Stimulated activated CD4-positive, alpha-beta T cell treated with anti-CD3 and anti-CD28 coated beads, TNF-alpha, amount 100 ng/mL, for 24 hours (primary cell): ENCODE measurements at places on chromosomes 1 and 21.

DNA sequence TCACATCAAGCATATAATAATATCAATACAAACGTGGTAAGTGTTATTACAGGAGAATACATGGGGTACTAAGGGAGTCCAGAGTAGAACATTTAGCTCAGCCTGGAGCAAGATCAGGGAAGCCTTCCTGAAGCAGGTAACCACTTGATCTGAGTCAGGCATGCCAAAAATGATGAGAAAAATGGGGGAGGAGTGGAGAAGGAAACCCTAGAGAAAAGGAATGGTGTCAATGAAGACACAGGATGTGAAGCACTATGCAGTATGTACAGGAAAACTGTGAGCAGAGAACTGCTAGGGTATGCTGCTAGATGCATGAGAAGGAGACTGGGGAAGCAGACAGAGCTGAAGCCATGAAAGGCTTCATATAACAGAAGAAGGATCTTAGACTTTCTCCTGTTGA lies 84.7 kb downstream of the NOTCH2 start:
- DNase-seq = no peak

GRCh38 chr1:18397641-18398040 lies 83.1 kb upstream of the KLHDC7A start:
- DNase-seq = no peak

DNA sequence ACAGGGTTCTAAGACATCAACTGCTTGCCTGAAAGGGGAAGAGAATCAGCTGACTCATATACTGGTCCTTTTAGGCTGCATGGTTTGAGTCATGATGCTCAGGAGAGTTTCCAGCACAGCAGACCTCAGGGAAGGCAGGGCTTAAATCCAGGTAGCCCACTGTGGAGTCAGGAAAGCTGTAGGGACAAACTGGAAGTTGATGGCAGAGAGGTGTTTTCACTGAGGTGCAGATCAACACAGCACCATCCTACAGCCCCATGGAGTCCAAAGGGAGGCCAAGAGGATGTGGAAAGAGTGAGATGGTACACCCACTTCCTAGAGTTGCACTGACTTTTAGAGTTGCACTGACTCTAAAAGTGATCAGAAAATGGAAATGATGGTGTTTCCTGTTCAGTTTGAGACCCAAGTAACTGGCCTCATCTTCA lies 252.4 kb upstream of the DUSP10 start:
- DNase-seq = peak; percentile 1

DNA sequence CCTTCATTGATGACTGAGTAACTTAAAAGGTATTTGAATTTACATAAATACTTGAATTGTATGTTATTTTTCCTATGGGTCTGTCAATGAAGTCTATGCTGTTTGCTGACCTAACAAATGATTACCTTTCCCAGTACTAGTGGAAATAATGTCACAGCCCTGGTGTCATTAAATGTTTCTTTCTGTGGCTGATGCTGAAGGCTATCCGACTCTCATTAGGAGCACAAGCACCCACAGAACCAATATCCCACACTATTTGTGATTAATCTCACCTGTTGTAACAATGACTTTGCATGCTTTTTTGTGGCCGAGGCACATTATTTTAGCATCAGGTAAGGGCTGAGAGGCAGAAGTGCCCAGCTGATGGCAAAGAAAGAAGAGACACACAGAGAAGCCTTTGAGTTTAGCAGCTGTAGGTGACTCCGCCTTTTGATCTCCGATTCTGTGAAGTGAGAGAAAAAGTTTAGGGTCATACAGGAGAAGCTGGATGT lies 25.8 kb upstream of the TRIM45 start:
- no peak for DNase-seq

- no peak for DNase-seq
Measured at GRCh38 chr1:245552331-245552730, 397.5 kb downstream of the KIF26B start.

GRCh38 chr1:195047772-195048171 lies 1560.5 kb downstream of the KCNT2 start:
- DNase-seq = no peak

DNA sequence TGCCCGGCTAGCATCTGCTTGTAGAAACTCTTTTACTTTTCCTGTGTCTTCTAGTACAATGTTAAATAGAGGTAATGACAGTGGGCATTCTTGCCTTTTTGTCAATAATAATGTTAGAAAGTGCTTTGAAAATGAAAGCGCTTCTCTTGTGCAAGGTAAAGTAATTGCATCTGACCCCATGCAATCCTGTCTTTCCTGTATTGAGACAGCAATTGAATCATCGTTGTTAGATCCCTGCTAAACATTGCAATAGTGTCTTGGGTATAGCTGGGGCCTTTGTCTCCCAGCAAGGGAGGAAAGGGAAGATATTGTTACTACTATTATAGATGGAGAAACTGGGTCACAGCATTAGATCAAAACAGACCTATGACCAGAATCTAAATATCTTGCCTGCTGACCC lies 80.9 kb downstream of the TLR5 start:
- DNase-seq = no peak

- peak; percentile 25 for DNase-seq
Measured at GRCh38 chr1:12518931-12519692, 98.9 kb downstream of the DHRS3 start.
